Posterior cingulate gyrus (tissue), 11 donors: ENCODE measurements at places on chromosomes 16 and 17.

- DNase-seq, result no peak
Observed at GRCh38 chr16:31177136-31177535, 2.8 kb upstream of the FUS start.

- DNase-seq, result no peak
Observed at GRCh38 chr16:74611721-74612120, 4.8 kb upstream of the GLG1 start.

GRCh38 chr16:66036184-66036583 is 330.3 kb upstream of the CDH5 start:
- DNase-seq, result no peak

GRCh38 chr16:73062743-73063733 is 15.1 kb upstream of the ZFHX3 start:
- no peak for DNase-seq

- no peak for DNase-seq
Observed at GRCh38 chr17:45277992-45278391, 16.1 kb upstream of the SPATA32 start.

- no peak for DNase-seq
Observed at GRCh38 chr16:83940119-83940518, 12.9 kb upstream of the OSGIN1 start.

GRCh38 chr16:76565542-76565941 is 288.3 kb downstream of the CNTNAP4 start:
- DNase-seq, result no peak

DNA sequence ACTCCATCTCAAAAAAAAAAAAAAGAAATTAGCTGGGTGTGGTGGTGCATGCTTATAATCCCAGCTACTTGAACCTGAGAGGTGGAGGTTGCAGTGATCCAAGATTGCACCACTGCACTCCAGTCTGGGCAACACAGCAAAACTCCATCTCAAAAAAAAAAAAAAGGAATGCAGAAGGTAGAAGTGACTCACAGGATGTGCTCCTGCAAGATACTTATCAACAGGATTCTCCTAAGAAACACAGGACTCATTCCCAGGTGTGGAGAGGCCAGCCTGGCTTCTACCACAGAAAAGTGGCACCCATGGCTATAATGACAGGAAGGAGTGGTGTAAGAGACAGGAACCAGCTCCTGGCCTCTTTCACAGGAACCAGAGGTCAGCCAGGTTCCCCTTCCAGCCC is 13.8 kb downstream of the ELMO3 start:
- DNase-seq, result no peak

GRCh38 chr16:68233085-68233834 is 2.7 kb downstream of the ESRP2 start:
- no peak for DNase-seq

GRCh38 chr16:4701791-4702465 is 8.6 kb downstream of the NUDT16L1 start:
- no peak for DNase-seq

GRCh38 chr16:85480727-85481101 is 132.4 kb upstream of the GSE1 start:
- no peak for DNase-seq

DNA sequence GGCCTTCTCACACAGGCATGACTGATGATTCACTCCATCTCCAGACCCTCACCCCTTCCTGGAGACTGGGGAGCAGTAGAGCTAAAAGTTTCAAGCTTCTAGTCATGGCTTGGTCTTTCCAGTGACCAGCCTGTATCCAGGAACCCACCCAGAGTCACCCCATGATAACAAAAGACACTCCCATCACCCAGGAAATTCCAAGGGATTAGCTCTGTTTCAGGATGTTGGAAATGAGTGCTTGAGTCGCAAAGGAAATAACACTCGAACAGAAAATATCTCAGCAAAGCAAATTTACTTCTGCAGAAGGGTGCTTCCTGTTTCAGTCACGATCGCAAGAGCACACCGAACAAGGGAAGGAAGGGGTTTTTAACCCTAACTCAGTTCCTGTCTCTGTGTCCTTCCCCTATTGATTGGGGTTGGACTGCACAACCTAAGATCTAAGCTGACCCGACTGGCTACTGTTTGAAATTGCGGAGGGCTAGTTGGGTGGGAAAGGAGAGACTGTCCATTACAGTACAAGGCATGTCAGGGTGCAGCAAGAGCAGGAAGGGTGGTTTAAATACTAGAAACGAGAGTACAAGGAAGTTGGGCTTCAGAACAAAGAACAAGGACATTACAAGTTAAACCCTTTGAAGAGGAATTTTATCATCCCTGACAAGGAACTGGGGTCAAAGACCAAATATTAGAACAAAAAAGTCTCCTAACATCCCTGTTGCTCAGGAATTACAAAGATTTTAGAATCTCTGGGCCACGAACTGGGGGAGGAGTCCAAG is 224.4 kb upstream of the CACNG5 start:
- DNase-seq, result no peak

DNA sequence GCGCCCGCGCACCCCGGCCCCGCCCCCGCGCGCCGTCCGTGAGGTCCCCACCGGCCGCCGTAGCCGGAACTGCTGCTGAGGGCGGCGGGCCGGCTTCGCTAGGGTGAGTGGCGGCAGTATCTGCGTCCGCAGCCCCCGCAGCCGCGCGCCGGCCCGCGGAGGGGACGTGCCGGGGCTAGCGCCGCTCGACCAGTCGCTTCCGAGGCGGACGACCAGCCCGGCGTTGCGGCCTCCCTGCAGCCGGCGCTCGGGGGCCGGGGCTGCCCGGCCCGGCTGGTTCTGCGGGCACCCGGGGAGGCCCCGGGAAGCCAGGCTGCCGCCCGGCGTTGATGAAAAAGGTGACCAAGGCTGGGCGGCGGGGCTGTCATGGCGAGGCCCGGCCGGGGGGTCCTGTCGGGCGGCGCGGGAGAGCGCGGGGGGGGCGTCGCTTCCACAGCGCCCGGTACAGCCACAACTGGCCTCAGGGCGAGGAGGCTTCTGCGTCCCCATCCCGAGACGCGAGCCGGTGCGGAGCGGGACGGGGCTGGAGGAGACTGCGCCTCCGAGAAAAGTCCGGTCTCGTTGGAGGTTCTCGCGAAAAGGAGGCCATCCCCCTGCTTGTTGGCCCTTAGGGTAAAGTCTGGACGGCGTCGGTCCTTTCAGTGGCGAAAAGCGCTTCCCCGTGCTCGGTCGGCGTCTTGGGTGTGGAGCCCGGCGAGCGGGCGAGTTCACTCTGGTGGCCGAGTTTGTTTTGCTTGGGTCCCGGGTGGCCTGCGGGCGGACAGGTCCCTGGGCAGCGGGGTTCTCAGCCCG is at the start of gene CRAMP1:
CRAMP1 (plus strand) TSS at position 41 of the 792 bp plus-strand sequence. CDS start 2,280 bp downstream, outside the sequence.
- peak; percentile 15 for DNase-seq

- no peak for DNase-seq
Observed at GRCh38 chr17:17795296-17795695, 41.5 kb downstream of the SREBF1 start.

GRCh38 chr17:76968707-76969597 is 100.7 kb downstream of the MGAT5B start:
- DNase-seq, result peak; percentile 87

DNA sequence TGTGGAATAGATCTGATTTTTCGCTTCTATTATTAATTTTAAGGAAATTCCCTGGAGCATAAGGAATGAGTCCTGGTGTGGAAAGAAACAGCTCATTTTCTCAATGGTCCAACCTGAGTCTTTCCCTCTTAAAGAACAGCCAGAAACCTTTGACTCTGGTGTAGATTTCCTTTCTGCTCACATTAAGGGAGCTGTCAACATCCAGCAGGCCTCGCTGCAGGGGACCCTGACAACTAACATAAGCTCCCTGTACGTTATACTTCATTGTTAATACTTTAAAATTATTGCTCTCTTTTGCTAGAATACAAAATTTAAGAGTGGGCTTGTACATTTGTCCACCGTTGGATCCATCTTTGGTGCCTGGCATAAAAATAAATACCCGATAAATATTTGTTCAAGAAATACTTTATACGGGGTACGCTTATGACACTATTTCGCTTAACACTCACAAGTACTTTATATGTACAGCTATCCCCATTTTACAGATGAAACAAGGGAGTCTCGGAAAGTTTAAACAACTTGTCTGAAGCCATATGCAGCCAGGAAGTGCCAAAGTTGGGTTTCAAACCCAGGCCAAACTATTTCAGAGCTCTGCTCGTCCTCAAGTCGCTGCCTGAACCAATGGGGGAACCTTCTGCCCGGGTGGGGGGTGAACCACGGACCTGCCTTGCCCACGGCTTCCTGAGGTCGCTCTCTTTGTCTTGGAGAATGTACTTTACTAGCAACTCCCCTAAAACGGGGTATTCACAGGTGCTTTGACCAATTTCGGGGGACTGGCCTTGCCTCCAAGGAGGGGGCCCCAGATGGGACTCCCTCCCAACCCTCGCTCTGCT is 611 bp downstream of the SMARCE1 start:
- DNase-seq, result no peak

DNA sequence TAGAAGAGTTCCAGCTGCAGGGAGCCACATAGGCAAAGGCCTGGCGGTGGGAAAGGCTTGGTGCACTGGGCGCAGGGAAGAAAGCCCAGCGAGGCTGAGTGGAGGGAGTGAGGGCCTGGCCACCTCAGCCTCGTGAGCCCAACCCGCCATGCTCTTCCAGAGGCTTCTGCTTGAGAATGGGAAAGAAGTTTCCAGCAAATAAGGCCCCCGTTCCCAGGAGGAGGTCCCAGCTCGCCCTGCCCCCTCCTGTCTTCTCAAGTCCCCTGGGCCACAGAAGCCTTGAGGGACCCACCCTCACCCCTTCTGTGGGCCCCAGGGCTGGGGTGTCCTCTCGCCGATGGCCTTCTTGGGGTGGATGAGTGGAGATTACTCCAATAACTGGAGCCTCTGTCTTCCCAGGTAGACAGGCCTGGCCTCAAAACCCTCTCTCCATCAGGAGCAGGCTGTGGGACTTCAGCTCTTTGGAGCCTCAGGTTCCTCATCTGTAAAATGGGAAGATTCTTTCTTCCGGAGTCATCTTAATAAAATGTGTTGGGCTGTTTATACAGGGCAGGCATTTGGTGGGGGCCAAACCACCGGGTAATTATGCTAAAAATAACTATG is 933 bp upstream of the SNN start:
- DNase-seq, result no peak

DNA sequence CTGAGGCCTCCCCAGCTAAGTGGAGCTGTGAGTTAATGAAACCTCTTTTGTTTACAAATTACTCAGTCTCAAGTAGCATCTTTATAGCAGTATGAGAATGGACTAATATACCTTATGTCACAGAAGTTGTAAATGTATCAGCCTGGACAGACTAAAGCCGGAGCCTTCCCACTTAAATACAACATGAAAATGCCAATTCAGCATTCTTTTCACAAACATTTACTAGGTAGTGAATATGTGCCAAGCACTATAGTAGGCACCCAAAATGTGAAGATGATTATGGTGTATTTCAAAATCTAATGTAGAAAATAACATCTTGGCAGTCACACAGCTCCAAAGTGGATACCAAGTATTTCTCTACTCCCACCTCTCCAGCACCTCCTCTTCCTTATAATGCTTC is 693.0 kb downstream of the KCNJ2 start:
- DNase-seq, result no peak

DNA sequence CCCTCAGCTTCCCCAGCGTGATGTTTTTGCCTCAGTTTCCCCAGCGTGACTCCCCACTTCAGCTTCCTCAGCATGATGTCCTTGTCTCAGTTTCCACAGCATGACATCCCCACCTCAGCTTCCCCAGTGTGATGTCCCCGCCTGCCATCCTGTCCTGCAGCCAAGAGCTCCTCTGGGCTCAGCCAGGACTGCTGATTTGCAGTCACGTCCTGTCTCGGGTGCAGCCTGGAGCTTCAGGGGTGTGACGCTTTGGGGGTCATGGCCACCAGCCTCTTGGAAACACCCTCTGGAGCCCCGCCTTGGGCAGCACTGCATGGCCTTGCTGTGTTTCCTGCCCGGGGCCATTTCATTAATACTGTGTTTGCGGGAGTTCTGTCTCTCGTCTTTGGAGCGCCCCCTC is 16.5 kb upstream of the NUDT16L1 start:
- no peak for DNase-seq

GRCh38 chr17:68693896-68694295 is 92.7 kb upstream of the FAM20A start:
- no peak for DNase-seq

- DNase-seq, result no peak
Observed at GRCh38 chr17:44915321-44915726, at the start of gene GFAP. Gene GFAP (minus strand): TSS chr17:44915500. CDS start chr17:44915486, 14 bp downstream.

- no peak for DNase-seq
Observed at GRCh38 chr17:82105882-82106687, 8.0 kb upstream of the FASN start.

DNA sequence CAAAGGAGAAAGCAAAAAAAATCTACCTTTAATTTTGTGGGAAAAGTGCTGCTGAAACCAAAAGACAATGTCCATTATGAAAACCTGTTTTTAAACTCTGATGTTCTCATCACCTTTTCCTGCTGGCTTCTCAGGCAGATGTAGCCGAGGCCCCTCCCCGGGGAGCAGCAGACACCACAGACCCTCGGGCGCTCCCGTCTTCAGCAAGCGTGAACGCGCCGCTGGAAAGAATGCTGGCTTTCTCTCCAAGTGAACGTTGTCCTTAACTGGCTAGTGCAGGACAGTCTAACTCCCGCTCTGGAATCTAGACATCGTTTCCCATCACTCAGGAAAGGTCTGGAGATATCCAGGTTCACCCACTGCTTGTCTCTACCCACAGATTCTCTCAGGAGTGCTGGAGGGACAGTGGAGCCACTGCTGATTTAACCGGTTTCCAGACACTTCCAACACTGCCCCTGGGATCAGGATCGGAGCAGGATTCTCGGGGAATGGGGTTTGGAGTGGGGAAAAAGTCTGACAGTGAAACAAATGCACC is 211.2 kb downstream of the RBFOX3 start:
- no peak for DNase-seq

GRCh38 chr17:177762-178161 is 3.7 kb downstream of the DOC2B start:
- no peak for DNase-seq

GRCh38 chr16:30588651-30589050 is 3.2 kb upstream of the ZNF785 start:
- DNase-seq, result no peak

GRCh38 chr16:85667261-85667660 is 21.5 kb downstream of the GINS2 start:
- DNase-seq, result peak; percentile 1

- DNase-seq, result no peak
Observed at GRCh38 chr16:651844-652243, 2.7 kb downstream of the WDR90 start.

GRCh38 chr17:82655523-82655922 is 7.3 kb upstream of the WDR45B start:
- peak; percentile 80 for DNase-seq

GRCh38 chr17:41777157-41777573 is 9.3 kb downstream of the JUP start:
- DNase-seq, result no peak

DNA sequence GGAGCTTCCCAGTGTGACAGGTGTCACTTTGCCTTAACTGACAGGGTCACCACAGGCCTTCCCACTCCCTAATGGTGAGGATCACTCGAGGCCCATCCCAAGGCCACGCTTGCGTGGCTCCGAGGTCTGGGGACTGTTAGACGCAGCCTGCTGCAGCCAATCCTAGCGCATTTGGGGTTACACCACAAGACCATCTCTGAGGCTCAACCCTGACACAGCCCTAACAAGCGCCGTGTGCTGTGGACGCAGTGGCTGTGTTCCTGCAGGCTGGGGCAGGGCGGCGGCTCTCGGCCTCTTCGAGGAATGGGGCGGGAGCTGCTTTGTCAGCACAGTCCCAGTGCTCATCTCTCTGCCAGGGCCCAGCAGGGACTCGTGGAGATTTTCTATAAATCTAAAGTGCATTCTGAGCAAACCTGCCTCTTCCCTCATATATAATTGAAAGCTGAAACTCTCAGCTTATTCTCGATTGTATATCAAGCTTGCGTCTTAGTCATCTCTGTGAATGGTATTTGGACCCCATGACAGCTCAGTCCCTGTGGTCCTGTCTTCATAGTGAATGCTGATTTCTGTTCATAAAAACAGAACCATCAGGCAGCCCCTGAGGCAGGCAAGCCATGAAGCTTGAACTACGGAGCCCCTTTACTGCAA is 65.8 kb upstream of the CHMP6 start:
- DNase-seq, result no peak
